Thymus (tissue), 14 donors: ENCODE measurements at places on chromosomes 13 and 19. TPM values are rescaled to one million over a fixed set of nuclear protein-coding genes. Genes with fewer than 3 reads are reported as not detected.

CCDC61 gene
- polyA plus RNA-seq: 23.0 TPM

THSD1 gene
- polyA plus RNA-seq: 3.3 TPM

PROZ gene
- 0.07 TPM for polyA plus RNA-seq

ERICH6B gene
- not detected for polyA plus RNA-seq

USF2 gene
- polyA plus RNA-seq: 151 TPM

JAK3 gene
- polyA plus RNA-seq: 50.4 TPM

IGLON5 gene
- polyA plus RNA-seq: 0.25 TPM

CLDN10 gene
- polyA plus RNA-seq: 1.1 TPM

DNA sequence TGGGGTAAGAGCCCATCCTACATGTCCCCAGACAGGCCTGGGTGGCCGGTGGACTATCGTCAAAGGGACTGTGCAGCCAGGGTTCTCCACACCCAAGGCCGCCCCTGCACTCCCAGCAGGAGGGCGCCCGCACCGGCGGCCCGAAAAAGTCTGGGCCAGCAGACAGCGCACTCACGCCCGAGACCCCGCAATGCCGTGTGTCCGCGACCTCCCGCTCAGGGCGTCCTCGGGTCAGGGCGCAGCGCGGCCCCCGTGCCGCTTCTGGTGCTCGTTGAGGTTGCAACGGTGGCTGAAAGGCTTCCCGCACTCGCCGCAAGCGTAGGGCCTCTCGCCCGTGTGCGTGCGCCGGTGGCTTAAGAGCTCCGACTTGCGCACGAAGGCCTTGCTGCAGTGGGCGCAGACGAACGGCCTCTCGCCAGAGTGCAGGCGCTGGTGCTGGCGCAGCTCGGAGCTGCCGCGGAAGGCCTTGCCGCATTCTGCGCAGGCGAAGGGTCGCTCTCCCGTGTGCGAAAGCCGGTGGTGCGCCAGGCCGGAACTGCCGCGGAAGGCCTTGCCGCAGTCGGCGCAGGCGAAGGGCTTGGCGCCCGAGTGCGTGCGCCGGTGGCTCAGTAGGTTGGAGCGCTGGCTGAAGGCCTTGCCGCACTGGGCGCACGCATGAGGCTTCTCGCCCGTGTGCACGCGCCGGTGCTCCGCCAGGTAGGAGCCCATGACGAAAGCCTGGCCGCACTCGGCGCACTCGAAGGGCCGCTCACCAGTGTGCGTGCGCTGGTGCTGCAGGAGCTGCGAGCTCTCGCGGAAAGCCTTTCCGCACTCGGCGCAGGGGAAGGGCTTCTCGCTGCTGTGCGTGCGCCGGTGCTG, 2.8 kb upstream of the A1BG start:
- H3K4me3 ChIP-seq: peak overlapping the region; percentile 13
- H3K27me3 ChIP-seq: peaks cover 13% of the 10 kb centered on the region
- peak overlapping the region; percentile 56 for H3K27ac ChIP-seq
- H3K4me1 ChIP-seq: peaks cover 8% of the 10 kb centered on the region

- no peak for DNase-seq
- H3K27ac ChIP-seq: no peak overlapping the region
- no peak overlapping the region for H3K4me3 ChIP-seq
- no peaks in the 10 kb centered on the region for H3K36me3 ChIP-seq
- peaks cover 17% of the 10 kb centered on the region for H3K27me3 ChIP-seq
- H3K4me1 ChIP-seq: no peaks in the 10 kb centered on the region
Measured at GRCh38 chr19:7602935-7603497, 7.4 kb downstream of the CAMSAP3 start.

- no peak overlapping the region for H3K4me3 ChIP-seq
- H3K36me3 ChIP-seq: no peaks in the 10 kb centered on the region
- no peaks in the 10 kb centered on the region for H3K27me3 ChIP-seq
- H3K4me1 ChIP-seq: no peaks in the 10 kb centered on the region
Measured at GRCh38 chr13:110503979-110504499, 57.5 kb downstream of the RAB20 start.

DNA sequence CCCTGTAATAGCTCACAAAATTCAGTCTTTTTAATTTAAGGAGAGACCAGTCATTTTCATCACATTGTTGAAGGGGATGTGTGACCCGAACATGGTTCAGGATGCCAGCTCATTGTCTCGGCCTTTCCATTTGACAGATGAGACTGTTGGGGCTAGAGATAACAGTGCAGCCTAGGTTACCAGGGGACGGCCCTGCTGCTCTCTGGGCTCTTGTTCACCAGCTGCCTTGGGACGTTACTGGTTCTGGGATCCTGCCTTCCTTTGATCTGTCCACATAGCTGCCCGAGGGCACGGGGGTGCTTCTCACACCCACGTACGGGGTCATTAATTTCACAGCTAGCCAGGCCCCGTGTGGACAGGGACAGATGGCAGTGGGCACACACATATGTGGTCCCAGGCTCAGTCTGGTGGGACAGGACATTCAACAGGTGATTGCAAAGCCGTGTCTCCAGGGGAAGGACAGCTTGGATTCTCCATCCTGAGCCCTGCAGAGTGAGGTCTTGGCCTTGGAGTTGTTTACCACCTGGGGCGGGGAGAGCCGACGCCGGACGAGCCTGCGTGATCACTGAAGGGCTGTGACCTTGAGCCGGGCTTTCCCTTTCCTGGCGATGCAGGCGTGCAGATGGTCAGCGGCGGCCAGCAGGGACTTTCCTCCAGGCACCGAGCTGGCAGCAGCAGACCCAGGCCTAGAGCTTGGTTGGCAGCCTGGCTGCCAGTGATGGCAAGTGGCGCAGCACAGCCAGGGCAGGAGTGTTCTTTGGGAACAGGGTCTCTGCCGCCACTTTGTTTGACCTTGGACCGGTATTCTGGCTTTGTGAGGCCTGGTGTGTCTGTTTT, 26.7 kb upstream of the NPAS1 start:
- peaks cover 17% of the 10 kb centered on the region for H3K4me1 ChIP-seq
- H3K4me3 ChIP-seq: no peak overlapping the region
- no peak for DNase-seq
- H3K27ac ChIP-seq: no peak overlapping the region
- H3K27me3 ChIP-seq: no peaks in the 10 kb centered on the region

- no peak overlapping the region for H3K4me3 ChIP-seq
- DNase-seq: no peak
- H3K36me3 ChIP-seq: no peaks in the 10 kb centered on the region
- H3K4me1 ChIP-seq: no peaks in the 10 kb centered on the region
Measured at GRCh38 chr13:86986448-86986847, 684.7 kb upstream of the SLITRK5 start.

GRCh38 chr19:45477186-45477585, 9.4 kb downstream of the FOSB start:
- H3K4me1 ChIP-seq: no peaks in the 10 kb centered on the region
- H3K27me3 ChIP-seq: peaks cover 39% of the 10 kb centered on the region
- H3K36me3 ChIP-seq: no peaks in the 10 kb centered on the region
- no peak overlapping the region for H3K27ac ChIP-seq
- H3K4me3 ChIP-seq: no peak overlapping the region

GRCh38 chr19:38316477-38317067, 825 bp upstream of the YIF1B start:
- peaks cover 3% of the 10 kb centered on the region for H3K27me3 ChIP-seq
- H3K27ac ChIP-seq: peak overlapping the region; percentile 82
- no peaks in the 10 kb centered on the region for H3K36me3 ChIP-seq
- peak overlapping the region; percentile 48 for H3K4me3 ChIP-seq
- no peak for DNase-seq

- H3K27me3 ChIP-seq: peaks cover 19% of the 10 kb centered on the region
- H3K27ac ChIP-seq: no peak overlapping the region
- no peaks in the 10 kb centered on the region for H3K36me3 ChIP-seq
- H3K4me1 ChIP-seq: peaks cover 10% of the 10 kb centered on the region
- no peak for DNase-seq
- H3K4me3 ChIP-seq: no peak overlapping the region
Measured at GRCh38 chr19:35294859-35295791, 3.2 kb downstream of the MAG start.

- H3K4me3 ChIP-seq: no peak overlapping the region
- no peaks in the 10 kb centered on the region for H3K36me3 ChIP-seq
- no peak for DNase-seq
- H3K27ac ChIP-seq: no peak overlapping the region
Measured at GRCh38 chr19:29287061-29287460, 74.1 kb upstream of the UQCRFS1 start.

DNA sequence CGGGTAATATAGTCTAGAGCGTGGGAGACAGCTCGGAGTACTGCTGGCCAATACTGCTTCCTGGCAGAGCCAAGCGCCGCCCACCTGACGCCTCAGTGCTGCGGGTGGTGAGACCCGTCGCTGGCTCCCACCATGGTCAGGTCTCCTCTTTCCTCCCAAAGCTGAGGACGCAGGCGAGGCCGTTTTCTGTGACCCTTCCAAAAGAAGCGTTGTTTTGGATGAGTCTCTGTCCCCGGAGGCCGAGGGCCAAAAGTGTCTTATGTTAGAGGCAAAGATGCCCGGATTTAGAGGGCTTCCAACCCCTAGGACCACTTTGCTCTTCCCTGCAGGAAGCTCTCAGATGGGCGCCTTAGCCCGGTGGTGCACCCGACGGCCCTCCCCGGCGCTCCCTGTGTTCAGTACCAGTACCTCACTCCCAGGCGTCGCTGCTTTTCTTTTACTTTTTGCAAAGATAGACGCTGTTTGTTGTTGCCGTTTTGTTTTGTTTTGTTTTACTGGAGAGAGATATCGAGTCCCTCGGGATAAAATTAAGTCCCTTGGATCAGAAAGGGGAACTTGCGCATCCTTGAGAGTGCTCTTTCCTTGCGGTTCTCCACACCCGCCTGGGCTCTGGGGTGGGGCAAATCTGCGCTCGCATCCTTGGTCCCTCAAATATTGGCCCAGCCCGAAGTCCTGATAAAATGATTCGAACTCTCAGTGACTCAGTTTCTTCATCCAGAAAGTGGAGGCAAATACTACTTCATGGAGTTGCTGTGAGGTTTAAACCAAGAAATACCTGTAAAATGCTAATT, 7.0 kb downstream of the PDX1 start:
- H3K36me3 ChIP-seq: no peaks in the 10 kb centered on the region
- peaks cover 85% of the 10 kb centered on the region for H3K27me3 ChIP-seq
- H3K27ac ChIP-seq: no peak overlapping the region
- no peak overlapping the region for H3K4me3 ChIP-seq

DNA sequence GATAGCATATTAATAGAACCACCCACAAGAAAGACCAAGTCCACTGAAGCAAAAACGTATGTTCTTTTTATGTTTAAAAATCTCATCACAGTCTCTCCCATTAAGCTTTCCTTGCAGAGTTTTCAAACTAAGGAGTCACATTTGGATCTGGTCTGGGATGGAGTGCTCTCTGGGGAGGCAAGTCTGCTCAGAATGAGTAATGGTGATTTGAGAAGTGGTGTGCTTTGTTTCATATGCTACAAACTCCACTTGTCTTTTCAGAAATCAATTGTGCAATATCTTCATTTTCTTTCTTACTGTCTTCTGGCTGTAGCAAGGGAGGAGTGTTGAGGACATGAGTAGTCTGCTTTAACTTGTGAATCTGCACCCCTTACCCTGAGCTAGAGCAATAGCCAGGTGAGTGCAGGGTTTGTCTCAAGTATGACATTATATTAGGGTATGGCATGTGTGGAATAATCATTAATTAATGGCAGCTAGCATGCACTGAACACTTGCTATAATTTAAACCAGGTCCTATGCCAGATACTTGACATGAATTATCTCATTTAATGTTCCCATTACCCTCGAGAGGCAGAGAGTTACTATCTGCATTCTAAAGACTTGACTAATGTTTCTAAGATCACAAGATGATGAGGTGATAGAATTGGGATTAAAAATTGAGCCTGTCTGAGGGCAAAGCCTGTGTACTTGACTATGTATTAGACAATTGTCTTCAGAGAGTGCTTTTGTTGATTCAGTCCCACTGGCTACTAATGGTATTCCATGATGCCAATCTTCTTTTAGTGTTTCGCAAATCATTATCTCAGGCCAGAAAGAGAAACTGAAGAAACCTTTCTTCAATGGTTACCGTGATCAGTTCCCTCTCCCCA, 171.8 kb downstream of the GPC6 start:
- no peaks in the 10 kb centered on the region for H3K4me1 ChIP-seq
- no peak for DNase-seq
- no peak overlapping the region for H3K27ac ChIP-seq
- no peaks in the 10 kb centered on the region for H3K36me3 ChIP-seq
- no peaks in the 10 kb centered on the region for H3K27me3 ChIP-seq
- H3K4me3 ChIP-seq: no peak overlapping the region

DNA sequence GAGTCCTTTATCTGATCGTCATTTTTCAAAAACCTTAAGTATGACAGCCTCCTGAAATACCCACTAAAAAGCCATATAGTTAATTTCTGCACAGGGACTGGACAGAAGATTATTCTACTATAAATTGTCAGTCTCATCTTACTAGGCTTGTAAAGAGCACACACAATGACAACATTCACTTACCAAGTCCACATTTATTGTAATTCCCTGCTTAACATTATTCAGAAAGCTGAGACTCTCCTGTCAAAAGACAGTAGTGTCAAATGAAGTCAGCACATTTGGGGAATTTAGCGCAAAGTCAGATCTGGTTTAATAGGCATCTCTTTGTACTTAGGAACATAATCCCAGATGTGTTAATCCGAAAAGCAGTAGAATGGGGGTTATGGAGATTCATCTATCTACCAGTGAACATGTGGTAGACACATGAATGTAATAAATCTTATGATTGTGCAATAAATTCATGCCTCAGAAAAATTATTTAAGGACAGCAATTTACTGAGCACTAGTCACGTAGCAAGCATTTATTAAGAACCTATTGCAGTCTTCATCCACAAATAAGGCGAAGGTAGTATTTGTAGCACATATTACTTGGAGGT, 224.6 kb upstream of the GPC6 start:
- no peak for DNase-seq
- H3K27ac ChIP-seq: no peak overlapping the region
- no peak overlapping the region for H3K4me3 ChIP-seq

DNA sequence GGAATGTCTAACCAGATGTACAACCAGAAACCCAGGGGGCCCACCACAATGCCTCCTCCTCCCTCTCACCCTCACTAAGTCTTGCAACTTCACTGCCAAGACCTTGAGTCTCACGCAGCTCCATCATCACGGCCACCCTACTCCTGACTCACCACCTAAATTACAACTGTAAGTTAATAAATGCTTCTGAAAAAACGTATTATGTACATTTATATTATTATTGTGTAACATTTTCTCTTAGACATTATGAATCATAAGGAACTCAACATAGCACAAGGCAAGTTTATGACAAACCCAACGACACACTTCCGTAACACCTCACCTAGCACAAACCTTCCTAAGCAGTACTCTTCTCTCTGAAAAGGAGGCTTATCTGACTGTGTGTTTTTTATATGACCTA, 20.7 kb downstream of the MIPEP start:
- no peak overlapping the region for H3K4me3 ChIP-seq
- H3K27ac ChIP-seq: no peak overlapping the region
- H3K4me1 ChIP-seq: no peaks in the 10 kb centered on the region

DNA sequence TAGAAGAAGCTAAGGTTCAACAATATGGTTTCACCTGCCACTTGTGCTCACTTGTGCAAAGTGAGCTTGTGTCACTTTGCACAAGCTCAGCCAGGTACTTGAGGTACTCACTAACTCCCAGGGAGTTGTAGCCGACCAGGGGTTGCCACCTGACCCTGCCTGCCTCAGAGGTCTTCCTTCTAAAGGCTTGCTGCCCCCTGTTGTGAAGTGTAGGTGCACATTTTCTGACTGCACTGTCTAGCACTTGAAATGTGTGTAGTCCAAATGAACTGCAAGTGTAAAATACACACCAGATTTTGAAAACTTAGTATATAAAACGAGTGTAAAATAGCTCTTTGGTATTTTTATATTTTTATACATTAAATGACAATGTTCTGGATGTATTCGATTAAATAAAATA, 230.8 kb downstream of the DLEU7 start:
- peak; percentile 71 for DNase-seq
- H3K4me1 ChIP-seq: peaks cover 48% of the 10 kb centered on the region
- H3K27me3 ChIP-seq: no peaks in the 10 kb centered on the region
- no peak overlapping the region for H3K4me3 ChIP-seq
- no peak overlapping the region for H3K27ac ChIP-seq

GRCh38 chr19:45173816-45174215, 4.2 kb downstream of the TRAPPC6A start:
- no peaks in the 10 kb centered on the region for H3K36me3 ChIP-seq
- H3K4me1 ChIP-seq: peaks cover 48% of the 10 kb centered on the region
- no peak for DNase-seq
- no peaks in the 10 kb centered on the region for H3K27me3 ChIP-seq
